ENCODE measurements at places on chromosomes 13 and 19. TPM values are rescaled to one million over a fixed set of nuclear protein-coding genes. Genes with fewer than 3 reads are reported as not detected.

GRCh38 chr13:23763318-23763717 lies 125.9 kb downstream of the MIPEP start:
- no peak for ATAC-seq

The F2RL3 gene
- total RNA-seq, result 0.24 TPM

- ATAC-seq, result peak; percentile 68
These were observed 1.4 kb upstream of the CCDC97 start for GRCh38 chr19:41308450-41309179.

The ZNF649 gene
- total RNA-seq, result 5.4 TPM

DNA sequence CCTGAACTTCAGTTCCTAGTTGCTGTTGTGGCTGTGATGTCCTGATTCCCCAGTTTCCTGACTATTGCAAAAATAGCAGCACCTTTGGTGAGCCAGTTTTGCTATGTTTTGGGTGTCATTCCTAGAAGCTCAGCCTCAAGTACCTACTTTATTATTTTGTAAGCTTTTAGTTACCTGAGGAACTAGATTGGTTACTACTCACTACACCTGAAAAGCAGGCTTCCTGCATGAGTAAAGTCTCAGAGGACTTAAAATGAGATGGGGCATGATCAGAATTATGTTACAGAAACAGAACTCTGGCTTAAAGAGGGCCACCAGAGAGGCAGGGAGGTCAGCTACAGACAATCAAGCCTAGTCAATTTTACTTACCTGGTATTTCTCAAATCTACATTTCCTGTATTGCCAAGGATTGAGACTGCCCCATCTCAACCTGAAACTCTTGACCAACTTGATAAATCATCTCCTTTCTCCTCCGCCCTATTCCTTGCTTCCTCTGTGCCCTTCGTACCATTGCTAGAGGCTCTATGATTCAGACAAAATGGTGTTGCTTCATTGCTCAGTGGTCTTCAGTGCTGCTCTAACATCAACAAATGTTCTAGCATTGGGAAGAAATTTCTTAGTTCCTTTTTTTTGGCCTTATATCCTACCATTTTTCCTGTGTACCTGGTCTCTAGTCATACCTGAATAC lies 58.9 kb downstream of the RAP2A start:
- ATAC-seq, result peak; percentile 85
